Activated CD4-positive, alpha-beta T cell treated with anti-CD3 and anti-CD28 coated beads, Interleukin-2, amount 10 ng/mL, durations not matched to agents 7 days and 5 days (primary cell): ENCODE measurements at places on chromosomes 11 and 22. TPM values are rescaled to one million over a fixed set of nuclear protein-coding genes. Genes with fewer than 3 reads are reported as not detected.

GRCh38 chr22:37331856-37332536, 49.7 kb downstream of the CYTH4 start:
- H3K27ac ChIP-seq: no peak overlapping the region
- H3K4me3 ChIP-seq: no peak overlapping the region
- H3K36me3 ChIP-seq: no peaks in the 10 kb centered on the region
- DNase-seq: no peak
- peaks cover 69% of the 10 kb centered on the region for H3K27me3 ChIP-seq

DNA sequence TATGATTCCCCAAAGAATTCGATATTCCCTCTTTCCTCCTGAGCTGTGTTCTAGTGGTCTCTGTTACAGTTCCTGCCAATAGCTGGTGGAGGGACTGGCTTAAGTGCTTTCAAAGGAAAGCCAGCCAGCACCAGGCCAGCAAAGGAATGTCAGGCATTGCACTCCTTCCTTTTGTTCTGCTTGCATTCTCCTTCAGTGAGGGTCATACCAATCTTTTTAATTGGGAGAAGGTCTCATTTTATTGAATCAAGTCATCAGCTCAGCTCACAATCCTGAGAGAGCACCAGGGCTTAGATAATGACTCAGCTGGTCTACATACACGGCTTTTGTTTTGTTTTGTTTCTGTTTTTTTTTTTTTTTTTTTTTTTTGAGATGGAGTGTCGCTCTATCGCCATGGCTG, 222.9 kb downstream of the NAV2 start:
- no peaks in the 10 kb centered on the region for H3K4me1 ChIP-seq
- no peak for DNase-seq
- no peaks in the 10 kb centered on the region for H3K27me3 ChIP-seq
- no peak overlapping the region for H3K4me3 ChIP-seq
- no peak overlapping the region for H3K27ac ChIP-seq

- H3K4me3 ChIP-seq: no peak overlapping the region
- H3K36me3 ChIP-seq: no peaks in the 10 kb centered on the region
- peaks cover 12% of the 10 kb centered on the region for H3K4me1 ChIP-seq
- DNase-seq: no peak
Observed at GRCh38 chr22:45582955-45583320, 80.3 kb downstream of the FBLN1 start.

The PANX3 gene
- not detected for total RNA-seq

GRCh38 chr11:121583825-121584224, 131.1 kb upstream of the SORL1-AS1 start:
- peaks cover 39% of the 10 kb centered on the region for H3K4me1 ChIP-seq
- H3K27me3 ChIP-seq: no peaks in the 10 kb centered on the region
- H3K36me3 ChIP-seq: peaks cover 77% of the 10 kb centered on the region
- no peak overlapping the region for H3K4me3 ChIP-seq
- peak overlapping the region; percentile 32 for H3K27ac ChIP-seq
- no peak for DNase-seq
